ENCODE measurements at places on chromosomes 1 and 21.

DNA sequence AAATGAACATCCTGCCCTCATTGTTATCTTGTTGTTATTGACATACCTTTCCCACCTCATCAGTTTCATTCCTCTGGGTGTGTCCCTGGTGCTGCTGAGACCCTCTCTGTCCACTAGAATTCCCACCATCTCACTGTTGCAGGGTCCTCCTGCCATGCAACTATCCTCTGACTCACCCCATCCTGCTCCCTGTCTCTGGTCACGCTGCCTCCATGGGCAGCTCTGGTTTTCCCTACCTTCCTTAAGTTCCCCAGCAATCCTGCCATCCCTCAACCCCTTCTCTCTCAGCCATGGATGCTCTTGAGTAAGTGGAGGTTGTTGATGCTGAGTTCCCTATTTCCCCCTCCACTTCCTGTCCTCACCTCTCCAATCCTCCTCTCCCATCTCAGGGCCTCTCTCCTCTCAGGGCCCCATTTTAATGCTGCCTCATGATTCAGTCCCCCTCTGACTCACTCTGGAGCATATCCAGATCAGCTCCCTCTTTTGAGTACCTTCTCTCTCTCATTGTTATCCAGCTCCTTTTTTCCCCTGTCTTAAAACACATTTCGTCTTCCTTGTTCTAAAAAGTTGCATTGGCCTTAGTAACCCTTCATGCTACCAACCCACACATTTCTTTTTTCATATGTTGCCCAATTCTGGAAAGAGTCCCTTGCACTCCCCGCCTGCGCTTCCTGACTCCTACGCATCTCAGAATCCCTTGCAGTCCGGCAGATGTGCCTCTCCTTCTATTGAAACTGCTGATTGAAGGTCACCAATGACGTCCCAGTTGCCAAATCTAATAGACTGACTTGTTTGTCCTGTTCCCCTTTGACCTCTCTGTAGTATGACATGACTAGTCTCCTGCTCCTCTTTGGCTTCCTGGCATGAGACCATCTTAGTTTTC, 92.0 kb downstream of the CNIH3 start:
- no peak for DNase-seq

DNA sequence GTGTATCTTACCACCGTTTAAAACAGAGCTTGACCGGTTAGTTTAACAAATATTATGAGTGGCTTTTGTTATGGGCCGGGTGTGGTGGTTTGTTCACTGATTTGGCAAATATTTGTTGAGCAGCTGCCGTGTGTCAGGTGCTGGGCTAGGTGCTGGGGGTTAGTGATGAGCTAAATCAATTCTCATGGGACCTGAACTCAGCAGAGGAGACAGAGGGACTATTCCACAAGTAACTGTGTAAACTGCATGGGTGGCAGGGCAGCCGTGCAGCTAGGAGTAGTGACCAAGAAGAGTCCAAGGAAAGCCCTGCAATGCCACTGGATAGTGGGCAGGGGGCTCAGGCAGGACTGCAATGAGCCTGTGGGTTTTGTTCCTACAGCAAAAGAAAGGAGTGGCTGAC, 11.2 kb upstream of the C2CD2 start:
- DNase-seq, result no peak

- DNase-seq, result no peak
Observed at GRCh38 chr1:200907611-200908097, 13.0 kb downstream of the INAVA start.

DNA sequence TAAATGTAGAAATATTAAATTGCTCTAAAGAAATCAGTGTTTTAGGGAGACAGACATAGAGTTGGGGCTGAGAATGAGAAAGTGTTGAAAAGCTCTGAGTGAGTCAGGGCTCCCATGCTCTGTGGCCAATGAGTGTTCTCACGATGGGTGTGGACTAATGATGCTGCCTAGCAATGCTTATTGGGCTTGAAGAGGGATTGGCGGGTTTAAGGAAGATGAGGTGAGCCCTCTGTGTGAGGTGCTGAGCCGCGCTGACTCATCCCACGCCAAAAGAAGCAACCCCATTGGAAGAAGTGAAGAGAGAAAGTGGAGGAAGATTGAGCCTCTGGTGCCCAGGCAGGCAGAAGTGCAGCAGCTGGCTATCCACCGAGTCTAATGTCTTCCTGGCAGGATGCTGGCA, 65.1 kb upstream of the DPT start:
- DNase-seq, result no peak

- peak; percentile 17 for DNase-seq
Observed at GRCh38 chr1:31505911-31506497, 70.3 kb upstream of the TINAGL1 start.

DNA sequence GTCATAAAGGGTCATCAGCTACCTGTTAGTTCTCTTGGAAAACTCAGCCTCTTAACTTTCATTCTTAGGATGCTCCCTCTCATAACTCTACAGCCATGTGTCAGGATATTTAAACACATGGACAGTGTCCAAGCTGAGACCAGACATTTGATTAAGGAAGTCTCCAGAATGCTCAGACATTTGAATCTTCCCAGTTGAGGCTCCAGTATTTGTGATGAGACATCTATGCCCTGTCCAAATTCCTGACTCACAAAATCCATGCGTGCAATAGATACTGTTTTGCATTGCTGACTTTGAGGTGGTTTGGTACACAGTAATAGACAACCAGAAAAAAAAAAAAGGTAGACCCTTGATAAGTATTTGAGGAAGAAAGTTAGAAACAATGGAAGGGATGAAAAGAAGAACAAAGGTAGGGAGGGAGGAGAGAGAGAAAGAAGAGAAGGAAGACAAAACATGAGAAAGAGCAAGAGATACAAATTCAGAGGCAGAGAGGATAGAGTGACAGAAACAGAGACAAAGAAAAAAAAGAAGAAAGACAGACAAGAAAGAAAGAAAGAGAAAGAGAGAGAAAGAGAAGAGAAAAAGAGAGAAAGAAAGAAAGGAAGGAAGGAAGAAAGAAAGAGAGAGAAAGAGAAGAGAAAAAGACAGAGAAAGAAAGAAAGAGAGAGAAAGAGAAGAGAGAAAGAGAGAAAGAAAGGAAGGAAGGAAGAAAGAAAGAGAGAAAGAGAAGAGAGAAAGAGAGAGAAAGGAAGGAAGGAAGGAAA, 275.5 kb upstream of the PRMT6 start:
- no peak for DNase-seq

DNA sequence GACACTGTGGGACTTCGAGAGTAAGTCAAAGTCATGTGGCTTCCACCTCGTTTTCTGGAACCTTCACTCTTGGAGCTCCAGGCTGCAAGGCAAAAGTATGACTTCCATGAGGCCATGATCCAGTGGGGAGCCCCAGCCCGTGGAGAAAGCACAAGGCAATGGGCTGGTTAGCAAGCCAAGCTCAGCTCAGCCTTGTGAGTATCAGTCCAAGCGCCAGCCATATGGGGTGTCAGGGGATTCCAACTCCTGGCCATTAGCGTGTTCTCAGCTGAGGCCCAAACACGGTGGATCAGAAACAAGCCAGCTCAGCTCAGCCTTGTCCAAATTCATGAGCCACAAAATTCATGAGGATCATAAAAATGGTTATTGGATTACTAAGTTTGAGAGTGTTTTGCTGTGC, 261.0 kb downstream of the RHOU start:
- no peak for DNase-seq

DNA sequence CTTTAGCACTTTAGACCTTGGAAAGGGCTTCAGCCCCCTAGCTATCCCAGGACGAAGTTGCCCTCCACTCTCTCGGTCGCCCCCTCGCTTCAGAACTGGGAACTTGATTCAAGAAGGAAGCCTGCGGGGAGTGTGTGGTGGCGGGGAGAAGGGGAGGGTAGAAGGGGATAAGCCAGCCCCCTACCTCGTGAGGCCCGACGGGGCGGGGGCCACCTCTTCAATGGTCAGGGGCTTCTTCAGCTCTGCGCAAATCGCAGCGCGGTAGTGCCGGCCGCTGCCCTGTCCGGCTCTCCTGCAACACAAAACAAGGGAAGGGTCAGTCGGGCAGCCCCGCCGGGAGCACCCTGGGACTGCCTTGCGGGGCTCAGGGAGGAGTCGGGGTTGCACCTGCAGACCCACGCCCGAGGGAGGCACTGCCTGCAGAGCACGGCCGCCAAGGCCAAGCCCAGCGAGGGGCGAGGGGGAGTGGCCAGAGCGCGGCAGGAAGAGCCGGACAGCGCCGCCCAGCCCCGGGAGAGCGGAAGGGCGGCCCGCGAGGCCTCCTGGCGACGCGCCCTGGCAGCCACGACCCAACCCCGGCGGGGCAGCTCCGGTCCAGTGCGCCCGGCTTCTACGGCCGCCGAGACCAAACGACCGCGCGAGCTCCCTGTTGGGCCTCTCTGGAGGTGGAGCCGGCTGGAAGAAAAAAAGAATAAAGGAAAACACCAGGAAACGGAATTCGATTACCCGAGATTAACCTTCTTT, 56.2 kb upstream of the RASAL2 start:
- DNase-seq, result no peak

GRCh38 chr21:31580866-31581276, 78.6 kb upstream of the SOD1 start:
- DNase-seq, result peak; percentile 51

DNA sequence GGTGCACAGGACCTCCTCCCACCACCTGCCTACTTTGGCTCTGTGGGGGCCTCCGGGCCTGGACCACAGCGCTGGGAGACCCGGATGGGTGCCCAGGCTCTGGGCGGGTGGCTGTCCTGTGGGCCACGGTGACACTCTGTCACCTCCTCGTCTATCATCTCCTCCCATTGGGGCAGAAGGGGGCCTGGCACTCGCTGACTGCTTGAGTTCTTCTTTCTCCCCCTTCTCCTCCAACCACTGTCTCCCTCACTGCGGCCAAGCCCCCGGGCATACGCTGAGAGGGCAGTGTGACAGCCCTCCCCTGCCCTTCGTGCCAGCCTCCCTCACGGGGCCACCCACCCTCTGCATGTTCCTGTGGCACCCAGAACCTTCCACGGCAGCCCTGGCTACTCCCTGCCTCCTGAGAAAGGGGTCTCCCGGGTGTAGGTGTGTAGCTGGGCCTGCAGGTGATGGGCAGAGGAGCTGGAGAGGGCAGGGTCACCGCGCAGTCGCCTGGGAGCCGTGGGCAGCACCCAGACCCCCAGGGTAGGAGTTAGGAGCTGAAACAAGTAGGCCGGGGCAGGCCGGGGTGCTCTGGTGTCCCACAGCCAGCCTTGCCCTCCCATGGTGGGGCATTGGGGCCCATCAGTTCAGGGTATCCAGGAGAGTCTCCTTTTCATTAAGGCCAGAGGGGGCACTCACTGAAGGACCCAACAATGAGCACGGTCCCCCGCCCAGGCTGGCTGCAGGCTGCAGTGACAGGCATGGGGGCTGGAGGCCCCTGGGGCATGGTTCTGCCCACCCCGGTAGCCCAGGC, 9.2 kb upstream of the ARF1 start:
- no peak for DNase-seq

GRCh38 chr1:1942753-1943656, 23.9 kb upstream of the TMEM52 start:
- no peak for DNase-seq

- DNase-seq, result no peak
Observed at GRCh38 chr1:57599236-57599994, 175.6 kb upstream of the DAB1 start.

- DNase-seq, result peak; percentile 20
Observed at GRCh38 chr21:15688809-15689208, 41.0 kb upstream of the USP25 start.

- no peak for DNase-seq
Observed at GRCh38 chr21:28738882-28739281, 253.8 kb downstream of the LTN1 start.

DNA sequence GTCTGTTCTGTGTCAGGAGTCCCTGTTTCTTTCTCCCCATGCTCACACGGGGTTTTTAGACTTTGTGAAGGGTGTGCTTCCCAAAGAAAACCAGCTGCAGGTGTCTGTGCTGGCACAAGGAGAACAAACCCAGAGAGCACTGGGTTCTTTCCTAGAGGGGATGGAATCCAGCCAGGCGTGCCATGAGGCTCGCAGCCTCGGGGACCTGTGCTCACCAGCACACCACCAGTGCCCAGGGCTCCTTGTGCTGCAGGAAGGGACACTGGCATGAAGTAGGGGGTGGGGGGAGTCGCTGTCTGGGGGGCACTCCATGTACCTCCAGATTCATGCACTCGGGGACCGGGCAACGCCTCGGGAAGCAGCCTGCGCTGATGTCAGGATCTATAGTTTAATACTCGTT, 57.9 kb downstream of the AGPAT3 start:
- DNase-seq, result no peak

GRCh38 chr1:3889936-3890335, 10.1 kb downstream of the C1orf174 start:
- no peak for DNase-seq

DNA sequence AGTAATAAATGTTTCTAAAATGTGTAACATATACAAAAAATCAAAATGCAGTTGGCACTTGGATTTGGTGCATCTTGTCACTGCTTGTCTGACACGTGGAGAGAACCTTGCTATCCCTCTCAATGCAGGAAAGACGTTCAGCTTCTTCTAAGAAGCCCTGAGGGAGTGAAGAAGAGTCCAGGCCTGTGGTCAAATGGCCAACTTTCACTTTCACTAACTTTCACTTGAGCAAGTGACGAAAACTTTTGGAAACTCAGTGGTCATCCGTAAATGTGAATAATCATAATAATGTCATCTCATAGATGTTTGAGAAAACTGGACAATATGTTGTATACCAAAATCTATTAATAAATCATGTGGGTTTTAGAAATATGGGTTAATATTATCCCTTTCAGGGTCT, 61.9 kb downstream of the ERG start:
- no peak for DNase-seq

DNA sequence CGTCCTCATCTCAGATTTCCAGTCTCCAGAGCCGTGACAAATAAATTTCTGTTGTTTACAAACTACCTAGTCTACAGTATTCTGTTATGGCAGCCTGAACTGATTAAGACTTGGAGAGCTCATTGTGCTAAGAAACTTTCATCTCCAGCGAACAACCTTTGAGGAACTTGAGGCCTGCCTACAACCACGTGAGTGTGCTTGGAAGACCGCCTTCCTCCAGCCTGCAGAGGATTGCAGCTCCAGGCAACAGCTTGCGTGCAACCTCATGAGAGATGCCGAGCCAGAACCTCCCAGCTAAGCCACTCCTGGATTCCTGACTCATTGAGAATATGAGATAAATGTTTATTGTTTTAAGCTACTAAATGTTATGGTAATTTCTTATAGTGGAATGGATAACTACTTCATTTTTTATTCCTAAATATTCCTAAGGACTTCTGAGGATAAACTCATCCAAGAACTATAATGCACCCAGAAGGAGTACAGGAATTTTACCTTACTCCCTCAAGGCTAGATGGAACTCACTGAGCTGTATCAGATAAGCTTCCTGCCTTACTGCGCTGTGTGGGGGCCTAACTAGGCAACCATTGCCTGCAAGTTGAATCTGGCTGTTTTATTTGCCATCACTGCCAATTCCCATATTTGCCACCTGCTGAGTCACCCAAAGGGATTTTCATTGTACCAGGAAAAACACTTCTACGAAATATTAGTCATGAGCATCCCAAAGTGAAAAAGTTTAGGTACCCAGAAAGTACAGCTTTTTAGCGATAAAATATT, 17.6 kb downstream of the FAM177B start:
- no peak for DNase-seq

GRCh38 chr1:84037758-84038611, 39.1 kb upstream of the TTLL7 start:
- no peak for DNase-seq

- DNase-seq, result no peak
Observed at GRCh38 chr21:36396971-36397370, 11.8 kb downstream of the CHAF1B start.

- DNase-seq, result no peak
Observed at GRCh38 chr1:186325239-186325638, 49.8 kb downstream of the TPR start.

All from CD8-positive, alpha-beta memory T cell (primary cell).